ENCODE measurements at places on chromosomes 7 and 10.

- DNase-seq, result no peak
Observed at GRCh38 chr10:114073395-114074186, 29.9 kb downstream of the ADRB1 start.

DNA sequence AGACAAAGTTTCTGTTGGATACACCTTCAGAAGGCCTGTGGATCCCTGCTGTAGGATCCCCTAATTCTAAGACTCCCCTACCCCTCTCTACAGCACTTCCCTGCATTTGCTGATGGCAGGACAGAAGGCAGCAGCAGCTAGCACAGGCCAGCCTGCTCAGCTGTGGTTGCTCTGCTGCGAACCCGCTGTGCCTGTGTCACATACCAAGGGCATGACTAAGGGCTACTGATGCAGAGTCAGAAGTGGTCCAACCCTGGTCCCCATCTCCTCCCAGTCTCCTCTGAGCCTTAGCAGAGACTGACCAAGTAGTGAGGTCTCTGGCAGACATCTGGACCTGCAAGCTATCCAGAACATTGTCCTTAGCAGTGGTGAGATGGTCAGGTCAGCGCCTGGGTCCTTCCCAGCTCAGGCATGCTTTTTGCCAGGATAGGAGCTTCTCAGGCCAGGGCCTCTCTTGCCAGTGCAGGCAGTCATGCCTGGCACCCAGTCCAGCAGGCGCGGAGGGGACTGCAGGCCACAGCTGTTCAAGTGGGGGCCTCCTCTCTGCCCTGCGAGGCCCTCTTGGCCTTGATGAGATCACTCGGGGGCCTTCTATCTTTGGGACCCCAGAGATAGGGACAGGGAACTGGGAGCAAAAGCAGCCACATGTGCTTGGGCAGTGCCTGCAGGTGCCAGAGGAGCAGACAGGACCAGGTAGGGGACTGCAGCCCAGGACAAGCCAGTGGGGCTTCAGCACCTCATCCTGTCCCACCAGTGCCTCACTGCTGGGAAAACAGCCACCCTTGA lies 146.4 kb downstream of the ZNF248 start:
- DNase-seq, result no peak

DNA sequence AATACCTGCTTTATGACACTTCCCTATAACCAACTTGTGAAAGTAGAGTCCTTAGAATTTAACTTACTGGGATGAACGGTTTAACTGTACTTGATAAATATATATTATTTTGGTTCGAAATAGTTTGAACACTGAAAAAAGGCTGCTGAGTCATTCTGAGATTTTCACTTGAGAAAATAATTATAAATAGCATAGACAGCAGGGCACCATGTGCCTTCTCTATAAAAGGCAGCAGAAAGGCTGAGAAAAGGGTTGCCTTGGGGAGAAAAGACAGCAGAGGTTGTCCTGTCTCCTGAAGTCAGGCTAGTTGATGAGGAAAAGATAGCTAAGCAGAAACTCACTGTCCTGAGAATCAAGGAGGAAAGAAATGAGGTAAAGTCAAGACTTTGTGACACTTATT lies 92.4 kb downstream of the CTTNBP2 start:
- DNase-seq, result no peak

GRCh38 chr10:22315455-22316285 lies 518 bp upstream of the COMMD3 start:
- DNase-seq, result no peak

DNA sequence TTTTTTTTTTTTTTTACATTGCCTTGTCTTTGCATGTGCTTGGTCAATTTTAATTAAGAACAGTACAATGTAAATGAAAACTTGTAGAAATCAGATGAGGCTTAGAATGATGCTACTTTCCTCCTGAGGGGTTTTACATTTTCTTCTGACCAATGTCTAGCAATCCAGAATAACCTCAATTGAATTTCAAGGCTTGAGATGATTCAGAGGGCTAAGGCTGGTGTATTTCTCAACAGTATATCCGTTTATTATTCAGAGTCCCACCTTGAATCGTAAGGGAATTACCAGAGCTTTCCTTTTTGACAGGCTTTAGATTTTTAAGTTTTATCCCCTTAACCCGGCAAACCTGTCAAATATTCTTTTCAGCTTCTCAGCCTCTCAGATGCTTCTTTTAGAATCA lies 231.2 kb upstream of the STK17A start:
- DNase-seq, result no peak

GRCh38 chr7:65430344-65431186 lies 56.9 kb downstream of the ZNF92 start:
- DNase-seq, result no peak

DNA sequence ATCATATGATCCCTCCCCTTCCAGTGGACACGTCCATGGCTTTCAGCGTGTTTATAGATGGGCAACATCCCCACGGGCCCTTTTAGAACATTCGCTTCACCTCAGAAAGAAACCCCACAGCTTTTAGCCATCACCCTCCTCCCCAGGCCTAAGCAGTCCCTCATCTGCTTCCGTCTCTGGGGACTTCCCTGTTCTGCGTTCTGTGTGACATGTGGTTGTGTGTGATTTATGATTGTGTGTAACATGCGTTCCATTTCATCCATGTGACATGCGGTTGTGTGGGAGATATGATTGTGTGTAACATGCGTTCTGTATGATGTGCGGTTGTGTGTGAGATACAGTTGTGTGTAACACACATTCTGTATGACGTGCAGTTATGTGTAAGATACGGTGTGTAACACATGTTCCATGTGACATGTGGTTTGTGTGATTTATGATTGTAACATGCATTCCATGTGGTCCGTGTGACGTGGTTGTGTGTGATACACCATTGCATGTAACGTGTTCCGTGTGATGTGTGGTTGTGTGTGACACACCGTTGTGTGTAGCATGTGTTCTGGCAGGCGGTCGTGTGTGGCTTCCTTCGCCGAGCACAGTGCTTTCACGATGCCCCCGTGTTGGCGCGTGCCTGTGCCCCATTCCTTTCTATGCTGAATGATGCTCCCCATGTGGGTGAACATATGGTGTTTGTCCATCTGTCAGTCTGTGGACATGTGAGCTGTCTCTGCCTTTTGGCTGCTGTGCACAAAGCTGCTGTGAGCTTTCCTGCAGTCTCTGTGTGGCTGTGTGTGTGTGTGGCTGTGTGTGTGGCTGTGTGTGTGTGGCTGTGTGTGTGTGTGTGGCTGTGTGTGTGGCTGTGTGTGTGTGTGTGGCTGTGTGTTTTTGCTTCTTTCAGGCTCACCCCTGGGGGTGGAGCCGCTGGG lies 26.2 kb downstream of the PWWP2B start:
- DNase-seq, result no peak

GRCh38 chr10:12193193-12193592 lies 2.5 kb downstream of the NUDT5 start:
- DNase-seq, result no peak

- no peak for DNase-seq
Observed at GRCh38 chr7:139830782-139831501, 1.9 kb downstream of the TBXAS1 start.

DNA sequence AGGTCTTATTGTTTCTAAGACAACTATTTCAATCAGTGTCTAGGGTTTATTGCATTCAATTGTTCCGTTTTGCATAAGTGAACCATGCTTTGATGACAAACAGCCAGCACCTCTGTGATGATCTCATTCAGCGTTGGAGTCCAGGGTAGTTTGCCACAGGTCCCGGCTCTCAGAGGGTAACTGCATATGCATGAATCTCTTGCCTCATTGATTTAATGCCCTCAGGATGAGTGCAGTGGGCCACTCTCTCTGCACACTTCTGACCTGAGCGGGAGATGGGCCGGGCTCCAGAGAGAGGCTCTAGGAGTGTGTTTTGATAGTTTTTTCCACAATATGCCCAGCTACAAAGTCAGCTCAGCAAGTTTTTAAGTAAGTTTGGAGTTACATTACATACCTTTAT lies 83.9 kb downstream of the HECW1 start:
- DNase-seq, result no peak

GRCh38 chr7:83038787-83039186 lies 123.9 kb downstream of the PCLO start:
- DNase-seq, result no peak

- no peak for DNase-seq
Observed at GRCh38 chr7:91894781-91895480, 14.4 kb upstream of the MTERF1 start.

GRCh38 chr10:132326344-132326889 lies 5.6 kb upstream of the LRRC27 start:
- DNase-seq, result no peak

DNA sequence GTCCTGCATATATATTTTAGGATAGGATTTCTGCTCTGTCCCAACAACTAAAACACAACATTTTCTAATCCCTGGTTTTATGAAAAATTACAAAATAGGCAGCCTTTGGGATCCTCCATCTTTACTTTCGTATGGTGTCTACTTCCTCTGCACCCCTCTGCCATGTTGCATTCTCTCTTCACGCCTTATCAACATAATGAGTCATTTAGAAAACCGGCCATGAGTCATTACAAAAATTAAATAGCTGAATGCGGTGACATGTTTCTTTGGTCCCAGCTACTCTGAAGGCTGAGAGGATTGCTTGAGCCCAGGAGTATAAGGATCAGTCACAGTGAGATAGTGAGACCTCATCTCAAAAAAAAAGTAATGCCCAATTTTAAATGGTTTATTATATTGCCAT lies 148.1 kb upstream of the CELF2 start:
- DNase-seq, result no peak

DNA sequence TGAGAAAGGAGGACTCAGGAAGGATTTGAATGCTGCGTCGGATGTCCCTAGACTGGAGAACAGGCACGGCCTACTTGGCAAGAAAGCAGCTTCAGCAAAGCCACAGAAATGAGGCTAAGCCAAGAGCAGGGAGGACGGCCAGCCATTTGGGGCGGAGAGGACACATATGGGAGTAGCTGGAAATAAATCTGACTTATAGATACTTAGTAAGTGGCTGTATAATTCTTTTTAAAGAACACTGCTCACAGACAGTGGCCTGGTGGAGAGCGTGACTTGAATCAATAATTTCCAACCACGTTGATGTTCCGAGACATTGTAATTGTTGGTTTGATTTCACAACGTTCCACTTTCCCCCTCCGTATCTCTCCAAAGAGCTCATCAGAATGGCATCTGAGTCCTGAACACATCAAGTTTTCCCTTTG lies 67.7 kb upstream of the JCAD start:
- DNase-seq, result no peak

GRCh38 chr10:111247781-111248389 lies 171.1 kb downstream of the ADRA2A start:
- DNase-seq, result no peak

DNA sequence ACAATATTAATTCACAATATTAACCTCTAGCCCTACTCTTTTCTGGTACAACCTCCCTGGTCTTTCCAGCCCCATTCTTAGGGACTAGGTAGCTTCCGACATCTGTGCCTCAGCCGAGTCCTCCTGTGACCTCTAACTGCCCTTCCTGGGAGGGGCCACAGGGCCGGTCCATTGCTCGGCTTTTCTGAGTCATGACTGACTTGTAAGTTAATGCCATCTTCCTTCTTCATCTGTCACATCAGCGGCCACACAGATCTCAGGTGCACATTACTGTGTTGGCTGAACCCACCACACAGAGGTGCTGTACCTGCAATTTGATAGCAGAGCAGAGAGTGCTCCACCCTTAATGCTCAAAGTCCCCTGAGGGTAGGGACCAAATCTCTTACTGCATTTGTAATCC lies 4.1 kb upstream of the CPA4 start:
- no peak for DNase-seq

- DNase-seq, result no peak
Observed at GRCh38 chr7:155483245-155483644, 25.3 kb downstream of the EN2 start.

GRCh38 chr10:131020775-131021174 lies 290.7 kb downstream of the TCERG1L start:
- no peak for DNase-seq

GRCh38 chr10:62759599-62760175 lies 44.8 kb upstream of the ADO start:
- DNase-seq, result no peak

DNA sequence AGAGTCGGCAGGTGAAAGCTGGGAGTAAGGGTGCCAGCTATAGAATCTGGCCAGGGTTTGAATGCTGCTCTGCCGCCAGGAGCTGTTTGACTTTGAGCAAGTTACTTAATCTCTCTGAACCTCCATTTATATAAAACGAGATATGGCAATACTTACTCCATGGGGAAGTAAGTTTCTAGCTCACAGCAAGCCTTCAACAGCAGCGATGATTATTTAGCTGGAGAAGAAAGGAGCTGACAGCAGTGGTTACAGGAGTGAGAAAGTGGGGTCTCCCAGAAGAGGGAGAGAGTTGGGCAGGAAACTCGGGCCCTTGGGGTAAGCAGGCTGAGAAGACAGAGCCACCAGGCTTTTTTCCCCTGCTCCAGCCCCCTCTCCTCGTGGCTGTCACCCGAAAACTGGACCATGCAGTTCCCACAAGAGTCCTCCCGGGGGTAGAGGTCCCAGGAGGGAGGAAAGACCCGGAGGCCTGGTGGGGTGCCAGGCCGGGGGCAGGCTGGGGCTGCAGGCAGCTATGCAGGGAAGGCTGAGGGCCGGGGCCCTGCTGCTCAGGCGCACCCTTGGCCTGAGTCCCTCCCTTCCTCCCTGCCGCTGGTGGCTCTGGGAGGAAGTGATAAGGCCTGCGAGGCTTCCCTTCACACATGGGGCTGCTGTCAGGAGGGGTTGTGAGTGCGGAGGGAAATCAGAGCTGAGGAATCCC lies 3.5 kb downstream of the NOS3 start:
- no peak for DNase-seq

- DNase-seq, result no peak
Observed at GRCh38 chr7:127692200-127692599, 40.2 kb downstream of the SND1 start.

DNA sequence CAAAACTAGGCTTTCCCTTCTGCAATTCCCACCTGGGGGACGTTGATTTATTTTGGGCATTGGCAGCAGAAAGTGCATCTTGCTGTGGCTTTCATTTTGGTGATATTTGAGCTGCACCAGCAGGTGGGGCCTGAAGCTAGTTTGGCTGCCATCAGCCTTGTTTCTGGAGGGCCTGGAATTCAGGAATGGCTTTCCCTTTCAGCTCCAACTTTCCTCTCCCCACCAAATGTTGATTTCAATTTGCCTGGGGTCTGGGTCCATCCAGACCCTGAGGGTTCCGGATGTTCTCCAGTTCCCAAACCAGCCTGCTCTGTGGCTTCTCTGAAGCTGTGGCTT lies 640.4 kb downstream of the TYW1 start:
- no peak for DNase-seq

DNA sequence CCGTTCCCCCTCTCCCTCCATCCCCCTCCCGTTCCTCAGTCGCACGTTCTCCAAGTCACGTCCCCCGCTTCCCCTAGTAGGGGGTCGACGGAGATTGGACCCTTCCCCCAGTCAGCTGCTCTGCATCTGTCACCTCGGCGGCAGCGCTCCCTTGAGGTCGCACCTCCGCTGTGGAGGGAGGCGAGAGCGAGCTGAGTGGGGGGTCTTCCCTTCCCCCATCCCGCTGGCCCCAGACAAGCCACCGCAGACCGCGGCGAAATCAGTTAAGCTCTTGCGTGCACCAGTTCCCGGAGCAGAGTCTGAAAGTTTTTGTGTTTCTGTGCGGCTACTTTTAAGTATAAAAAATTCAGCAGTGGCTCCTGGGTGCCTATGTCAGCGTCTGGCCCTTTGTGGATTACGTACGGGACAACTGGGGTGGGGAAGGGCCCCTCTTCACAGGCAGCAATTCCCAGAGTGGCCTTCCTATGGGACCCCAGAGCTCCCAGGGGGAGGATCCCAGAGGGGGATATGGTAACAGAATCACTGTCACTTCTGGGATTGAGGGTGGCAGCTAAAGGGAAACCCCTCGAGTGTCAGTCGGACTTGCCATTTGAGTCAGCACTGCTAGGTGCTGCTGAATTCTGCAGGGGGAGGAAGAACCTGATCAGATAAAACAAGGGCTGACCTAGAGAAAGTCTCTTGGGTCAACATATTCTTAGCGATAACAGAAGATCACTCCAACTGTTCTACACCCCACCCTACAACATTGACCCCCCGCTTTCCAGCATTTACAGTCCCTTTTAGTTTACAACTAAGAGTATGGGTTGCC lies 12.5 kb upstream of the DDIT4 start:
- no peak for DNase-seq

Data from NCI-H2081 (cell line).